ENCODE measurements at places on chromosomes 4 and X.

DNA sequence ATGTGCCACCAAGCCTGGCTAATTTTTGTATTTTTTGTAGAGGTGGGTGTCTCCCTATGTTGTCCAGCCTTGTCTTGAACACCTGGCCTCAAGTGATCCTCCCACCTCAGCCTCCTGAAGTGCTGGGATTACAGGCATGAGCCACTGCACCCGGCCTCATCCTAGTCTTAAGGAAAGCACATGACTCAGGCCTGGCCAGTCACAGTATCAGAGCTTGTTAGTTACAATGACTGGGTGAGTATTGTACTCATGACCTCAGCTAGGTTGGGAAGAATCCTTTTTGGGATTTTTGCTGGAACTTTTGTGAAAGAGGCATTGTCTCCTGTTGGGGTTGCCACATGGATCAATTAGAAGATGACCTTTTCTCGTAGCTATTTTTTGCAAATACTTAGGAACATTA, 292.8 kb downstream of the RAPGEF2 start:
- DNase-seq: no peak

GRCh38 chr4:36288731-36289426, 7.5 kb downstream of the DTHD1 start:
- no peak for DNase-seq

GRCh38 chr4:158724637-158725036, 1.4 kb upstream of the PPID start:
- DNase-seq: no peak

- DNase-seq: no peak
These were observed 93.3 kb downstream of the TMEM47 start for GRCh38 chrX:34563804-34564203.

- no peak for DNase-seq
These were observed 66.4 kb upstream of the BANK1 start for GRCh38 chr4:101724093-101724492.

DNA sequence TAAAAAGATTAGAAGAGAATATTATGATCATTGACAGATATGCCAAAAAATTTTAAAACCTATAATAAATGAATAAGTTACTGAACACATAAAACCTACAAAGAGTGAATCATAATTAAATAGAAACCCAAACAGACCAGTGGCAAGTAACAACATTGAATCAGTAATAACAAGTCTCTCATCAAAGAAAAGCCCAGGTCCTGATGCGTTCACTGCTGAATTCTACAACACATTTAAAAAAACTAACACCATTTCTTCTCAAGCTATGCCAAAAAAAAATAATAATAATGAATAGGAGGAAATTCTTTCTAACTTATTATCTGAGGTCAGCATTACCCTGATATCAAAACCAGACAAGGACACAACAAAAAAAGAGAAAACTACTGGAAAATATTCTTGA, 30.6 kb downstream of the ACTRT1 start:
- DNase-seq: no peak

GRCh38 chr4:77194989-77195388, 38.0 kb downstream of the CCNG2 start:
- DNase-seq: no peak

GRCh38 chr4:147543034-147543433, 62.1 kb downstream of the EDNRA start:
- DNase-seq: no peak

DNA sequence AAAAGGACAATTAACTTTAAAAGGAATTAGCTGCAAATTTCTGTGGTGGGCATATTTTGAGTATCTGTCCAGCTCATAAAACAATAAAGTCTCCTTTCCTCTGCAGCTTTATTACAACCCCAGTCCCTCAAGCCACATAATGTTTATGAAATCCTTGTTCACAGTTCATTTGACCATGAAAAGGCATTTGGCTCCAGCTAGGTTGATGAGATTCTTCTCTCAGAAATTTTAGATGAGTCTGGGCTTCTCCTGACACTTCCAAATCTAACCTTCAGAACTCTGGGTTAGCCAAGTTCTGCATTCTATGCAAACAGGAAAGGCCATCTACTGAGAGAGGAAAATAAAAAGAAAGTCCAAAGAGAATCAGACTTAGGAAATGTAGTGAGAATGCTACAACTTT, 156.8 kb downstream of the GRXCR1 start:
- no peak for DNase-seq

DNA sequence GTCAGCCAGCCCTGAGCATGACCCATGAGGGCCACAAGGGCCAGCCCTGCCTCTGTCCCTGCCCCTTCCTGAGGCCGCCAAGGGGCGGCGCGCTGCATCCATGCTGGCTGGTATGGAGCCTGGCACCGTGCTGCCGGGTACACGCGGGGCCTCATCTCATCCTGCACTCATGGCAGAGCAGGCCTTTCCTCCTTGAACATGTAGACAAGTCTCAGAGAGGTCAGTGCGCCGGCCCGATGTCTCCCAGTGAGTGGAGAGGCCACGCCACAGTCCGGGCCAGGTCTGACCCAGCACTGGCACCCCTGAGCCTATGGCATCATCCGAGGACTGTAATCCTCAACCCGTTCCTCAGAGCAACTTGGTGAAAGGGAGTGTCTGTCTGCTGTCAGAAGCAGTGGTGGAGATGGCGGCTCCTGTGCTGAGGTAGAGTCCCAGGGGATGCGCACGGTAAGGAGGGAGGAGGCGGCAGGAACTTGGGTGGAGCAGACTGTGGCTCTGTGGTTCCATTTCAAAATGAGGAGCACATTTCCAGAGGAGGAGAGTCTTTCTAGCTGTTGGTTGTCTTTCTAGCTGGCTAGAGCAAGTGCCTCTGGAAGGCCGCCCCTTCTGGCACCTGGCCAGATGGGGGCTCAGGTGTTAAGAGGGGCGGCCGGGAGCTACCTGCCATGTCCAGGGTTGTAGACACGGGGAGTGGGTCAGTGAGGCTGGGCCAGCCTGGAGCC, 32.8 kb downstream of the TRMT44 start:
- no peak for DNase-seq

DNA sequence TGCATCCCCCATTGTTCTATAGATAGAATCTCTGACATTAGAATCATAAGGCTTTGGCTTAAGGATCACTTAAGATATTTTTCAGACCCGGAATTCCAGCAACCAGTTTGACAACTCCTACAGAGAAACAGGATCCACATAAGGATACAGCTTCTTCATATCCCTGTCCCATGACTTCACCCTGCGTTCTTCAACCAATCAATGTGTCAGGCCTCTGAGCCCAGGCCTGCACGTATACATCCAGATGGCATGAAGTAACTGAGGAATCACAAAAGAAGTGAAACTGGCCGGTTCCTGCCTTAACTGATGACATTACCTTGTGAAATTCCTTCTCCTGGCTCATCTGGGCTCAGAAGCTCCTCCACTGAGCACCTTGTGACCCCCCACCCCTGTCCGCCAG, 85.1 kb downstream of the MFAP3L start:
- DNase-seq: no peak

DNA sequence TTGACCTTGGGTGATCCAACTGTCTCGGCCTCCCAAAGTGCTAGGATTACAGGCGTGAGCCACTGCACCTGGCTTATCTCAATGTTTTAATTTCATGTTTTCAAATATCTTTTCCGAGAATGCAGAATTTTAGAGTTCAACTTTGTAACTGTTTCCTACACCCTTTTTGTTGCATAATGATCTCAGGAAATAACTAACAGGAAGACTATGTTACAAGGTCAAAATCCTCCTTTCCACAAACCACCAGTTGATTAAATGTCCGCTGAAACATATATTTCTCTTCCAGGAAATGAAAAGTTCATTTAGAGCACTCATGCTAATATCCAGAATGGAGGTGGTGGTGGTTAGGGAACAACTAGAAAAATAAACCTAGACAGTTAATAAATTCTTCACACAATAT, 377.8 kb downstream of the PPP4R3C start:
- DNase-seq: no peak
